Stimulated activated CD4-positive, alpha-beta T cell treated with anti-CD3 and anti-CD28 coated beads, Interleukin-12 subunit alpha, Interleukin-12 subunit beta, amount 100 ng/mL, for 4 hours (primary cell): ENCODE measurements at places on chromosomes 2 and 18.

DNA sequence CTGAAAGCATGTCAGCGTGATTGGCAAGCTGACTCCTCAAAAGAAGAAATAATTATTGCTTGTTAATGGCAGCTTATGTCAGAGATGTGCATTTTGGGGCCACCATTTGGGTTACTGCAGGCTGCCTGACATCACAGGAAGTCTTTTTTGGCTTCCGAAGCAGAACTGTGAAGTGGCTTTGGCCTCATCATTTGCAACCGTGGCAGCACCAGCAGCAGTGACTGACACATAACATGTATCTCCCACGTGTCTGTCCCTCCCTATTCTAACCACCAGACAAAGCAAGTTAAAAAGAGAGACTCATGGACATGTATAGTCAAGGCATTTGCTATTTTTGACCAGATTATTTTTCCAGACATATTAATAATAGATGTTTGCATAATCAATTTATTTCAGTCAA is 488.7 kb upstream of the ACVR2A start:
- no peak for DNase-seq

GRCh38 chr2:126907671-126908070 is 9.0 kb downstream of the TEX51 start:
- no peak for DNase-seq

GRCh38 chr2:241000831-241001321 is 2.5 kb downstream of the SNED1 start:
- DNase-seq: no peak

DNA sequence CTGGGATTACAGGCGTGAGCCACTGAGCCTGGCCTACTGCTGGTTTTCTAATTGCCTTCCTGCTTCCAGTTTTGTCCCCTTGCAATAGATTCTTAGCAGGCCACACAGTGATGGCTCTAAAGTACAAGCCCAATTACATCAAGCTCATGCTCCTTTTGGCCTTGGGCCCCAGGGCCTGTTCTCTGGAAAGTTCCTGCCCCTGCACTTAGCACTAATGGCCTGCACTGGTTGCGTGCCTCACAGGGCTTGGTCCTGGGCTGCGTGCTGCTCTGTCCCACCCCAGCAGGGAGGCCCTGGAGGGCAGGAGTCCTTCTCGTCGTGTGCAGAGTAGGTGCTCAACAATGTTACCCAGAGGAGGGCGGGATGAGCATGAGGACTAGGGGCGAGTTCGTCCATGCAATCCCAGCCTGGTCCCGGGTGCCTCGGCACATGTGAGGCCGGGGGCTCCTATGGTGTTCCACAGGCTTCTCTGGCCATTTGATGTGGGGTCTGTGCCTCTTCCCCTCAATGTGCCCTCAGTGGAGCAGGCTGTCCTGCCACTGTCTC is 51.7 kb downstream of the PDCL3 start:
- DNase-seq: no peak
